ENCODE measurements at places on chromosomes 12 and 14. TPM values are rescaled to one million over a fixed set of nuclear protein-coding genes. Genes with fewer than 3 reads are reported as not detected.

Gene SMOC1
- polyA plus RNA-seq = 21.9 TPM

Gene SLC39A5
- not detected for polyA plus RNA-seq

Gene ADCY4
- polyA plus RNA-seq = not detected

Gene RNASE12
- not detected for polyA plus RNA-seq

Gene GAPDH
- polyA plus RNA-seq = 11,356 TPM

DNA sequence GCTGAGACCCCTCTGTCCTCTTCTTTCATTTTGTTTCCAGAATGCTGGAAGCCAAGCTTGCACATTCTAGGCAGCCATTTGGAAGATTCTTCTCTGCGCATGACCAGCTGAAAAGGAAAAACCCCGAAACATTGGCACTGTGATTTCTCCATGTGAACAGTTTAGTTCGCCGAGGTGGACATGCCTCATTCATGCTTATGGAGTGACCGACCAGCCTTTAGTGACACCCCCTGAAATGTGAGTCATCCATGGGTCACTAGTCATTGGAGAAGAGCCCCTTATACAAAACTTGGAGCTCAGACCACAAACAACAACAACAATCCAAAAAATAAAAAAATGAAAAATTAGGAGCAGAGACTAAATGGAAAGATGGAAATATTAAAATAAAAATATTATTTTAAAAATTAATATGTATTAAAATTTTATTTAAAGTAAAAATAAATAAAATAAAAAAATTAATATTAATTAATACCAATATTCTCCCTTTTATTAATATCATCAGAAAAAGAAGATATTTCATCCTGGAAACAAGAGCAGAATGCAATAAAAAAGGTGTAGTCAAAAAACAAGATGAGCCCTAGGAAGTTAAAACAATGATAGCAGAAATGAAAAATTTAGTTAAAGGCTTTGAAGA lies 9.5 kb upstream of the KRT7 start:
- no peak for DNase-seq

DNA sequence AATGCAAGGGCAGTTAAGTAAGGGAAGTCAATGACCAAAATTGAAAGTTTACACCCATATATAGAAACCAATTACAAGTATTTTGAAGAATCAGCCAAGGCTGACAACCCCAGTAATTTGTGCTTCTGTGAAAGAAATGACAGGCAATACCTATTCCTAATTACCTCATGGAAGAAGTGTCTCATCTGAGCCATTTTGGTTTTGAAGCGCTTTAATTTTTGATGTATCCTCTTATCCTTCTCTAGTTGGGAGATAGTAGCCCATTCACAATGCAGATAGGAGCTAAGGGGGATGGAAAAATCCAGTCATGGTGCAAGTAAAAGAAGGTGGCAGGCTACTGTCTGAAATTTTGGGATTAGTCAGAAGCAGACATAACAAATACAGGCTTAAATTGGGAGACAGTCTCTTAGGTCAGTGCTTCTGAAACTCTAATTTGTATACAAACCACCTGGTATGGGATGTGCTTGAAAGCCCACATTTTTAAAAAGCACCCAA lies 30.4 kb upstream of the SUPT16H start:
- no peak for DNase-seq

GRCh38 chr14:101112351-101113107 lies 209.0 kb upstream of the RTL1 start:
- no peak for DNase-seq

DNA sequence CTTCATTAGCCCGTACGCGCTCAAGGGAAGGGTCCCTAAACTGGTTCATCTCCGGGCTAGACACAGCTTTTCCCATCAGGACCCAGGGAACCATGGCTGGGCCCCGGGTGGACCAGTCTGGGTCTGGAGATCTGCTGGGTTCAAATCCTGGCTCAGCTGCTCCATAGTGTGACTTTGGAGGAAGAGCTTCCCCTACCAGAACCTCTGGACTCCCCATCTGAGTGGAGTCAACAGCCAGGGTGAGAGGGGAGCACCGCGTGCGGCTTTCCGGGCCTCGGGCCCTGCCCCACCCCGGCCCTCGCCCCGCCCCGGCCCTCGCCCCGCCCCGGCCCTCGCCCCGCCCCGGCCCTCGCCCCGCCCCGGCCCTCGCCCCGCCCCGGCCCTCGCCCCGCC lies 41.2 kb downstream of the BEGAIN start:
- no peak for DNase-seq

GRCh38 chr14:65482757-65483438 lies 70.4 kb downstream of the FUT8 start:
- no peak for DNase-seq

- DNase-seq = no peak
Measured at GRCh38 chr12:56375598-56376434, 13.2 kb upstream of the APOF start.

DNA sequence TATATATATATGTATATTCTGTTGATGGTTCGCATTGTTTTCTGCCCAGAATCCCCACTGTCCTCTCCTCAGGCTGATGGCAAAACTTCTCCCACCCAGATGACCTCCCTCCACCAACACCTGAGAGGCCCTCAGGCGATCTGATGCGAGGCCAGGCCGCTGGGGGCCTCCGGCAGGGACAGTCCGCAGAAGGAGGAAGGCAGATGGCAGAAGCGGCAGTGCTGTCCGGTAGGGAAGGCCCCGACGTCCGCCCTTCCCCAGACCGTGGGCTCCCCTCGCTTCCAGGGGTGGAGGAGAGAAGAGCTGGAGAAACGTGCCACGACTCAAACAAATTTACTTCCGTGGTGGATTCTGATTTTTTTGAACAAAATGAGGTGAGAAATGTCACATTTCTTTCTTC lies 178.3 kb upstream of the RGS6 start:
- DNase-seq = no peak

- DNase-seq = no peak
Measured at GRCh38 chr12:18811273-18811672, 73.4 kb downstream of the CAPZA3 start.

GRCh38 chr14:73751157-73751691 lies 37.0 kb upstream of the PNMA1 start:
- no peak for DNase-seq

- no peak for DNase-seq
Measured at GRCh38 chr14:77064521-77065178, 33.4 kb upstream of the CIPC start.

GRCh38 chr12:120346681-120347080 lies 19.1 kb upstream of the PLA2G1B start:
- no peak for DNase-seq

- no peak for DNase-seq
Measured at GRCh38 chr14:92945959-92946846, 23.3 kb downstream of the CHGA start.

DNA sequence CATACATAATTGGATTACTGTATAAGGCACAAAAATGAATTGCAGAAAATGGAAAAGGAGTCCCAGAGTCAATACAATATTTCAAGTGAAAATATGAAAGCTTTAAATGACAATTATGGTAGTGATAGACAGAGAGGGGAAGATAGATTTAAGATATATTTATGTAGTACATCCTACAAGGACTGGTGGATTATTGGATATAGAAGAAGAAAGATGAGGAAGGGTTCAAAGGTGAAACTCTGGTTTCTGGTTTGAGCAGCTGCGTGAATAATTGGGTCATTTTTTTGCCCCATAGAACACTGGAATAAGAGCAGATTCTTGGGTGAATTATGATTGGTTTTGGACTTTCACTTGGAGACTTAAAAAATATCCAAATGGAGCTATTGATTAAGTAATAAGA lies 19.4 kb downstream of the PIK3C2G start:
- DNase-seq = no peak

GRCh38 chr12:8781381-8782127 lies 40.9 kb upstream of the A2ML1 start:
- no peak for DNase-seq

DNA sequence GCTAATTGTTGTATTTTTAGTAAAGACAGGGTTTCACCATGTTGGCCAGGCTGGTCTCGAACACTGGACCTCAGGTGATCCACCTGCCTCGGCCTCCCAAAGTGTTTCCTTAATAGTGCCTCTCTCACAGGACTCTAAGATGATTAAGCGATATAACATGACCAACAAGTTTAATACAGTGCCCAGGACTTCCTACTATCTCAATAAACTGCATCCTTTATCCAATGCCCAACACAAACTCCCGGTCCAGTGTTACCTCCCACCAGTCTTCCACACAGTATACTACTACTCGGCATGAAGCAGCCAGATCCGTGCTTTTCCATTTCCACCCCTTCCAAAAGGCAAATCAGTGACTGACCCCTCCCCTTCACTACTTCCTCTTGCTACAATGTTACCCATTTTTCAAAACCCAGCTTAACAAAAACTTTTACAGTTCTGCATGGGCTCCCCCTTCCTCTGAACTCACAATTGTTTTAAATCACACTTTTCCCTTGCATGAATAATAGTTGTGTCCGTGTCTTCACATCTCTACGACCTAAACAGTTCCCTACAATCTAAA lies 900 bp downstream of the NOP2 start:
- DNase-seq = no peak

- peak; percentile 36 for DNase-seq
Measured at GRCh38 chr14:88518592-88519512, 36.0 kb downstream of the PTPN21 start.

DNA sequence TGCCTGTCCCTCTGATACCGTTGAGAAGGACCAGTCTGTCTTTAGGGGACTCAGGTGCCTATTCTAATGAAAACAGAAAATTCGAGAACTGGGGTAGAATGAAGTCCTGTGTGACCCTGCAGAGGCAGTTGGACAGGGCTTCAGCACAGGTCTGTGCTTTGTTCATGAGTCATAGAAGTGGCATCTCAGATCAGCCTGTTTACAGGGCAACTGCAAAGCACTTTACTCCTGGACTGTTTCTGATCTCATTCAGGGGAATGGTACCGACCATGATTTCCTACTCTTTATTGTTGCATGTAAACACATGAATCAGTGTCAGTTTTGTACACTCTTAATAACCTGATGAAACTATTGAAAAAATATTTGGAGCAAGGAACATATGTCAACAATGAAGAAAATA lies 1517.0 kb downstream of the AACS start:
- DNase-seq = no peak
